ENCODE measurements at places on chromosomes 3 and 15. TPM values are rescaled to one million over a fixed set of nuclear protein-coding genes. Genes with fewer than 3 reads are reported as not detected.
A peak's percentile ranks its signal among the peaks of the same experiment; 100 is the strongest.

DNA sequence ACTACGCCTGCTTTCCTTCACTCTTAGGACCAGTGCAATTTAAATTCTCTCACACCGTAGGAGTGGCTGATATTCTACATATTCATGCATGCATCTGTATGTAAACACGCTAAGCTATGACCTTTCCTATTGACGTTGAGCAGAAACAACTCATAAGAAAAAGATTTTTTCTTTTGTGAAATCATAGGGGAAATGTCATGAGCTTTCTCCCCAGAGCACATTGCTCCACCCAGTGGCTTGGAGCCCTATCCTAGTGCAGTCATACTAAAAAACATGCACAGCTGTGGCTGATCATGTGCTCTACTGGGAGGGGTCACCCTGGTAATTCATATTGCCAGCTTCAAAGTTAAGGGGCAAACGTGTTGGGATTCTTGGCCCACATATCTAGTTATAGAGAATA, 1.8 kb upstream of the MESD start:
- DNase-seq, result no peak
- no peaks in the 10 kb centered on the region for H3K36me3 ChIP-seq
- H3K27me3 ChIP-seq, result peaks cover 4% of the 10 kb centered on the region
- H3K27ac ChIP-seq, result no peak overlapping the region

The ALG1L2 gene
- polyA plus RNA-seq, result 0.83 TPM

The ATP13A5 gene
- not detected for polyA plus RNA-seq

DNA sequence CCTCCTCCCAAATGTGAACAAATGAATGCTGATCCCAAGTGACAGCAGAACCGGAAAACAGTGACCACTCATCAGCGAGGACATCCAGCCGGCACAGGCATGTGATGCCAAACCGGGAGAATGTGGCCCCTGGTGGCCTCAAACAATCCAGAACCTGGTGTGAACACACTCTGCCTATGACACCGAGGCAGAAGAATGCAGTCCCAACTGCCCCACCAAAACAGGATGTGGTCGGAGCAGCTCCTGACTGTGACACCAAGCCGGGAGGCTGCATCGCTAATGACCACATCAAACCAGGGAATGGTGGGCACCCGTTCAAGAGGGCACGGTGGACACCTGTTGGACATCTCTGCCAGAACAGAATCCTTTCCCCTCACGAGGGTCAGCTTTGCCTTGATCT, 15.4 kb downstream of the SCN5A start:
- DNase-seq, result no peak
- H3K27ac ChIP-seq, result no peak overlapping the region
- no peak overlapping the region for H3K4me3 ChIP-seq
- peaks cover 1% of the 10 kb centered on the region for H3K27me3 ChIP-seq

GRCh38 chr3:16484216-16484615, 29.3 kb downstream of the RFTN1 start:
- peak overlapping the region; percentile 71 for H3K27ac ChIP-seq
- peaks cover 27% of the 10 kb centered on the region for H3K36me3 ChIP-seq
- peaks cover 82% of the 10 kb centered on the region for H3K4me1 ChIP-seq
- no peak overlapping the region for H3K4me3 ChIP-seq

DNA sequence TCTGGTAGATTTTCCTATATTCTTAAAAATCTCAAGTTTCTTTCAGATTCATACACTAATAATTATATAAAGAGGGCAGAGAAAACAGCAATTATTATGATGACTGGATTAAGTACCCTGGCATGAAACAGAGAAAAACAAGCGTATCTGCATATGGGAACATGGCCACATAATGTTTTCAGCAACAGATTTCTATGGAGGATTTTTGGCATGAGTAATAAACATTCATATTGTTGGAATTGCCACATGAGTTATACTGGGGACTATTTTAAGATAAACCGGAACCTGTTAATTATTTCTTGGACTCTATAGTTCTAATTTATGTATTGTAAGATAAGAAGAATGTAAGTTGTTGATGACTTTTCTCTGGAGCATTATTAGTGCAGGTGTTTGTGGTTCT, 112.7 kb downstream of the OXSM start:
- no peaks in the 10 kb centered on the region for H3K36me3 ChIP-seq
- peaks cover 9% of the 10 kb centered on the region for H3K4me1 ChIP-seq
- H3K27me3 ChIP-seq, result peaks cover 8% of the 10 kb centered on the region

- H3K27ac ChIP-seq, result no peak overlapping the region
- DNase-seq, result no peak
- peak overlapping the region; percentile 59 for H3K4me3 ChIP-seq
- peaks cover 3% of the 10 kb centered on the region for H3K4me1 ChIP-seq
These were observed 55.4 kb downstream of the CYP19A1 start for GRCh38 chr15:51283026-51283425.

The PEX5L gene
- not detected for polyA plus RNA-seq

The KY gene
- not detected for polyA plus RNA-seq

GRCh38 chr3:16190704-16191103, 16.2 kb downstream of the GALNT15 start:
- peaks cover 7% of the 10 kb centered on the region for H3K4me1 ChIP-seq
- H3K36me3 ChIP-seq, result no peaks in the 10 kb centered on the region
- no peak overlapping the region for H3K27ac ChIP-seq
- no peak overlapping the region for H3K4me3 ChIP-seq
- DNase-seq, result no peak

GRCh38 chr15:41861736-41862356, 23.2 kb downstream of the PLA2G4B start:
- peaks cover 4% of the 10 kb centered on the region for H3K4me1 ChIP-seq
- H3K36me3 ChIP-seq, result no peaks in the 10 kb centered on the region
- H3K27ac ChIP-seq, result no peak overlapping the region
- H3K27me3 ChIP-seq, result peaks cover 5% of the 10 kb centered on the region
- H3K4me3 ChIP-seq, result no peak overlapping the region

The ASB14 gene
- polyA plus RNA-seq, result not detected

DNA sequence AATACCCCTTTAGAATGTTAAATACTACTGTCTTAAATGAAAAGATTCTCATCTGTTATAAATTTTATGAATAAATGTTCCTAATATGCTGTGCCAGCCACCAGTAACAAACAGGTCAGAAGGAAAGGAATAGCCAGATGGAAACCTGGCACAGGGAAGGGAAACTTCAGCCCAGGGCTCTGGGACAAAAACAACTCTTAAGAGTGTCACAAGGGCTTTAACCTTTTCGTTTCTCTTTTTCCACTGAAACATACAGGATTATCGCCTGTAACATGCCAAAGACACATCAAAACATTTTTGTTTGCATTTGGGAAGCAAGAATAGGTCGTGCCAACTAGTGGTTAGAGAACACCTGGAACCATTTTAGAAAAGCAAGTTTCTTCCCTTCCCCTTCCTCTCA, 109.0 kb upstream of the NEDD4 start:
- H3K27ac ChIP-seq, result no peak overlapping the region
- H3K4me3 ChIP-seq, result no peak overlapping the region
- H3K27me3 ChIP-seq, result no peaks in the 10 kb centered on the region
- H3K36me3 ChIP-seq, result peaks cover 13% of the 10 kb centered on the region

The SOX14 gene
- not detected for polyA plus RNA-seq

DNA sequence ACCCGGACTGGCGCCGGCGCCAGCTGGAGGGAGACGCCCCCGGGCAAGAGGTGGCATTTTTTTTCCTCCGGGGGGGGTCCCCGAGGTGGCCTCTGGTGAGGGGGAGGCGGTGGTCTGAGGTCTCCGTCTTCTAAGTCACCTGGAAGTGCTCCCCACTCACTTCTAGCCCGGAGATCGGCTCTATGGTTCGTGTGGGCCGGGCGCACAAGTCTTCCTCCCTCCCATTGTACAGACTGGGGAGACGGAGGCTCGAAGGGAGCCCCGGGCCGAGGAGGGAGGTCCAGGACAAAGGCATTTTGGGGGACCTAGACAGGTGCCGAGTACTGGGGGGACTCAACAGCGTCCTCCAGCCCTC, 4.4 kb downstream of the GATA2 start:
- peak overlapping the region; percentile 38 for H3K4me3 ChIP-seq
- peaks cover 5% of the 10 kb centered on the region for H3K4me1 ChIP-seq
- no peak overlapping the region for H3K27ac ChIP-seq
- no peaks in the 10 kb centered on the region for H3K36me3 ChIP-seq

DNA sequence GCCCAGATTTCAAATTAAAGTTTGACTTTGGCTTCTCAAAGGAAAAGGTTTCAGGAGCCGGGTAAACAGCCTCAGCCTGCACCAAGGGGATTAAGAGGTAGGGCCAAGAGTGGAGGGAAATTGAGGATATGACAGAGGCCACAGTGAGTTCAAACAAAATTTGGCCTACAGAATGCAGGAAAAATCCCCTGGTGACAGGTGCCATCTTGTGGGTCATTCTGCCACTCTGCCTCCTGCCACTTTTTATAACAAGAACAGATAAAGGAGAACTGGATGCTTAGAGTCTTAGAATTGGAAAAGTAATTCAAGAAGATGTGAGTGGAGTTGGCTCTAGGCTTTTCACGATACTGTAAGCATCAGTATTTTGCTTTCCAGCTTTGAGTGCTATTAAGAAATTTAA, 253.2 kb downstream of the NR2F2 start:
- no peak for DNase-seq
- no peak overlapping the region for H3K4me3 ChIP-seq
- no peaks in the 10 kb centered on the region for H3K36me3 ChIP-seq
- H3K4me1 ChIP-seq, result no peaks in the 10 kb centered on the region
- no peak overlapping the region for H3K27ac ChIP-seq
- peaks cover 1% of the 10 kb centered on the region for H3K27me3 ChIP-seq

GRCh38 chr15:57565311-57565710, 26.4 kb upstream of the MYZAP start:
- H3K4me3 ChIP-seq, result no peak overlapping the region
- DNase-seq, result no peak
- H3K36me3 ChIP-seq, result no peaks in the 10 kb centered on the region
- H3K27ac ChIP-seq, result no peak overlapping the region
- peaks cover 12% of the 10 kb centered on the region for H3K27me3 ChIP-seq

- H3K27ac ChIP-seq, result peak overlapping the region; percentile 57
- peaks cover 5% of the 10 kb centered on the region for H3K27me3 ChIP-seq
- H3K4me1 ChIP-seq, result no peaks in the 10 kb centered on the region
- no peaks in the 10 kb centered on the region for H3K36me3 ChIP-seq
- H3K4me3 ChIP-seq, result no peak overlapping the region
These were observed 61.7 kb downstream of the PCSK6 start for GRCh38 chr15:101427606-101428487.

The CTXN2 gene
- not detected for polyA plus RNA-seq

DNA sequence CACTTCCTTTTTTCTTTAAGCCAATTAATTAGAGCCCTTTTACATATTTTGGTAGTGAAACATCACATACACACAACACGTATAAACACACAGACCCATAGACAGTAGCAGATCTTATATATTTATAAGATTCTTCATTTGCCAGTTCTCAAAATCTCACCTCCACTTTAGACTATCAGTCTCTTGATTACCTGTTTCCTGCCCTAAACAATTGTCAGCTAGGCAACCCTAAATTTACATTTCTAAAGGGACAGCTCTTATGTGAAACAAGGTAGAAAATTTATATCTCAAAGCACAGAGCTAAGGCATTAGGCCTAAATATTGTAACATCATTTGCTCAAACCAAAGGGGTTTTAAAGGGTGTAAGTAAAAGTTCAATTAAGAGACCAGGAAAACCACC, 28.9 kb downstream of the SETMAR start:
- H3K27me3 ChIP-seq, result no peaks in the 10 kb centered on the region
- H3K36me3 ChIP-seq, result peaks cover 9% of the 10 kb centered on the region
- H3K4me1 ChIP-seq, result peaks cover 3% of the 10 kb centered on the region
- H3K4me3 ChIP-seq, result no peak overlapping the region
- H3K27ac ChIP-seq, result no peak overlapping the region

- DNase-seq, result no peak
- no peak overlapping the region for H3K4me3 ChIP-seq
- H3K4me1 ChIP-seq, result peaks cover 14% of the 10 kb centered on the region
These were observed 30.7 kb upstream of the CPEB1 start for GRCh38 chr15:82677720-82678323.

The ILDR1 gene
- polyA plus RNA-seq, result not detected

DNA sequence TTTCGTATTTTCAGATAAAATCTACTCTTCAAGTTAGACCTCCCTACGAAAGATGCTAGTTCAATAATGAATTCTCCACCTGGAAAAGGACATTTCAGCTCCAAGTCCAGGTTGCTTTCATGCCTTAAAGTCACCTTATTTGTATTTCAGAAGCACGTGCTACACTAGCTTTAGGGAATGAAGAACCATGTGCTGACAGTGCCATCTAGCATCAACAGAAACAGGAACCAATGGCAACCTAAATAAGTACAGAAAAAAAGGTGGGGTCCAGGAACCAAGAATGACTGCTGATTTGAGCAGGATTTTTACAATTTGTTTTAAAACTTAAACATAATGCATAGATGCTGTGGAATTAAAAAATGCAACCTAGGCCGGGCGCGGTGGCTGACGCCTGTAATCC, 77.6 kb upstream of the SNRPN start:
- H3K4me1 ChIP-seq, result no peaks in the 10 kb centered on the region
- H3K36me3 ChIP-seq, result peaks cover 3% of the 10 kb centered on the region
- no peaks in the 10 kb centered on the region for H3K27me3 ChIP-seq
- no peak for DNase-seq

DNA sequence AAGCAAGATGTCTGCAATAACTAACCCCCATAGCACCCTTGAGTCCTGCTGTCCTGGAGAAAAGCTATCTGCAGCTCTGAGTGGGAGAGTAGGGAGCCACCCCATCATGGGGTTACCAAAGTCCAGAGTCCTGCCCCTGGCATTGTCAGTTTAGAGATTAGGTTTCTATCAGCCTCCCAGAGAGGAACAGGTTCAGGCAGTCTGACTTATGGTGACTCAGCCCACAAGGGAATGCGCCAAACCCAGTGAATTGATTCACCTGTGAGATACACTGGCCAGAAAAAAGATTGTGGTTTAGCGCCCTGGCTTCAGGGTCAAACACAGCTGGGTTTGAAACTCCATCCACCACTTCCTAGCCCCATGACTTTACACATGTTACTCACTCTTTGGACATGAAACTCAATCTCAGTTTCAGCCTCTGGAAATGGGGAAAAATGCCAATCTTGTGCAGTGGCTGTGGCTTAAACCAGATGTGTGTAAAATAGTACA, 263.6 kb upstream of the HES1 start:
- H3K4me3 ChIP-seq, result no peak overlapping the region
- DNase-seq, result peak; percentile 10
- H3K27ac ChIP-seq, result no peak overlapping the region
- no peaks in the 10 kb centered on the region for H3K4me1 ChIP-seq
- peaks cover 5% of the 10 kb centered on the region for H3K27me3 ChIP-seq
- H3K36me3 ChIP-seq, result no peaks in the 10 kb centered on the region

The COX5A gene
- 373 TPM for polyA plus RNA-seq

- DNase-seq, result no peak
- H3K36me3 ChIP-seq, result no peaks in the 10 kb centered on the region
- H3K4me3 ChIP-seq, result no peak overlapping the region
These were observed 127.1 kb downstream of the PTPRG start for GRCh38 chr3:61688307-61688984.

The GOLGA8H gene
- not detected for polyA plus RNA-seq

The SAMMSON gene
- not detected for polyA plus RNA-seq

DNA sequence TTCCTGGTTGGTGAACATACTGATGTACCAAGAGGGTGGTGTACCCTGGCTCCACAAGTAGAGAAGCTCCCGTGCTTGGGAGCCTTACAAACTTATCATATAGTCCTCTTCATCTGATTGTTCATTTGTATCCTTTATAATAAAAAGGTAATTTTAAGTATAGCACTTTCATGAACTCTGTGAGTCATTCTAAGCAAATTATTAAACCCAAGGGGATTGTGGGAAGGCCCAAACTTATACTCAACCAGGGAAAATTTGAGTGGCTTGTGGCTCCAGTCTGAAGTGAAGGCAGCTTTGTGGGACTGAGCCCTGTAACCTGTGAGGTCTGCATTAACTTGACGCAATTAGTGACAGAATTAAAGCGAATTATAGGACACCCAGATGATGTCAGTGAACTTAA, 29.0 kb downstream of the TTBK2 start:
- H3K27ac ChIP-seq, result no peak overlapping the region
- H3K36me3 ChIP-seq, result peaks cover 4% of the 10 kb centered on the region
- no peaks in the 10 kb centered on the region for H3K27me3 ChIP-seq
- DNase-seq, result no peak
